Parietal lobe (tissue), 2 donors: ENCODE measurements at places on chromosomes 7 and 10. TPM values are rescaled to one million over a fixed set of nuclear protein-coding genes. Genes with fewer than 3 reads are reported as not detected.

The PAX4 gene
- not detected for total RNA-seq

The TYSND1 gene
- 11.6 TPM for total RNA-seq

The ICA1 gene
- total RNA-seq = 32.2 TPM

The ZNF488 gene
- 2.5 TPM for total RNA-seq

The HTR5A gene
- total RNA-seq = 0.94 TPM

The PCLO gene
- total RNA-seq = 138 TPM

The GUSB gene
- 25.0 TPM for total RNA-seq

The FAM237B gene
- total RNA-seq = not detected

The SEMA3E gene
- total RNA-seq = 20.3 TPM

The MRC1 gene
- 0.63 TPM for total RNA-seq

The PTPRZ1 gene
- total RNA-seq = 523 TPM

The LEP gene
- not detected for total RNA-seq

The KCND2 gene
- 60.1 TPM for total RNA-seq

The SFTPD gene
- 0.94 TPM for total RNA-seq

The NEBL gene
- total RNA-seq = 72.6 TPM

The KMT2C gene
- total RNA-seq = 187 TPM

The POLD2 gene
- 56.7 TPM for total RNA-seq
